Astrocyte (in vitro differentiated cells and primary cell): ENCODE measurements at places on chromosomes 1 and 21. TPM values are rescaled to one million over a fixed set of nuclear protein-coding genes. Genes with fewer than 3 reads are reported as not detected.

GRCh38 chr1:202213361-202214088, 19.9 kb downstream of the LGR6 start:
- no peak for DNase-seq

DNA sequence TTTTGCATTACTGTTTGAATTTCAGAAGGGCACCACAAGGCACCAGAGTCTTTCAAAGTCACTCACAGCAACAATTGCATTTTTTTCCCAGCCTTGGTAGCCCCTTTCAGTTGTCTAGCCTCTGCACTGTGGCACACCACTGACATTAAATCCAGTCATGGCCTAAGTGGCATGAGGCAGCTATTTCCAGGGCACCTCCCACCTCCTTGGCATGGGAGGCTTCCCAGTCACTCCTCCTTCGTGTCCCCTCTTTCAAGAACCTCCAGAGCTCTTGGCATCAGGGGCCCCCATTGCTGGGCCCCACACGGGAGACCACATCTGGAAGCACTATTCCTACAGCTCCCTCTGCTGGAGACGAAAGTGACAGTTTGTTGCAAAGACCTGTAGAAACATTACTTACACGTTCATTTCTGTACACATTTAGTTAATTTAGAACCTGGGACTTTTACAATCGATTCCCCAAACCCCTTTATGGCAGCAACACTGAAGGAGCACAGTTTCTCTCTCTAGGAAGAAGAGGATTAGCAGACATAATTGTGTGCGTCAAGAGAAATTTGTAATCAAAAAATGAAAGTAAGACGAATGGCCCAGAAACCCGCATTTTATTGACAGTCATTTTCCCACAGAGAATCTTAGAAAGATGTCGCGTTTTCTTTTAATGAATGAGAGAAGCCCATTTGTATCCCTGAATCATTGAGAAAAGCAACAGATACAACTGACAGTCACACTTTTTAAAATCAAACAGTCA, 5.7 kb upstream of the CHD5 start:
- DNase-seq = no peak

Gene CHIA
- total RNA-seq = not detected in 2 replicates

GRCh38 chr1:199174336-199174735, 535.5 kb downstream of the PTPRC start:
- no peak for DNase-seq

Gene GSTM5
- total RNA-seq = not detected in 2 replicates

Gene TFF1
- not detected in 2 replicates for total RNA-seq

DNA sequence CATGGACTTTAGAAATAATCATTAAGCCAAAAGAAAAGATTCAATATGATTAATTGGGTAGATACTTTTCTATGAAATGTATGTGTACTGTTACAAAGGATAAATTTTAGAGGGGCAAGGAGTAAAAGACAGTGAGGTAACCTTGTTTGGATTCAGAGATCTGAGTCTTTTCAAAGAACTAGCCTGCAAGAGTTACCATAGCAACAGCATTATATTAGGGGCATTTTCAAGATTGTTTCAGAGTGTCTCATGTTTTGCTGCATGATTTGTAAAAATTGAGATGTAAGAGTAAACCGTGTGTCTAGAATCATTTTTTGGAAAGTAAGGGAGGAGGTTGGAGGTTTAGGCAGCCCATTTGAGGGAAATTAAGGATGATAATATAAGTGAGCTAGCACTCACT, 70.6 kb upstream of the KIAA1614 start:
- peak; percentile 85 for DNase-seq

DNA sequence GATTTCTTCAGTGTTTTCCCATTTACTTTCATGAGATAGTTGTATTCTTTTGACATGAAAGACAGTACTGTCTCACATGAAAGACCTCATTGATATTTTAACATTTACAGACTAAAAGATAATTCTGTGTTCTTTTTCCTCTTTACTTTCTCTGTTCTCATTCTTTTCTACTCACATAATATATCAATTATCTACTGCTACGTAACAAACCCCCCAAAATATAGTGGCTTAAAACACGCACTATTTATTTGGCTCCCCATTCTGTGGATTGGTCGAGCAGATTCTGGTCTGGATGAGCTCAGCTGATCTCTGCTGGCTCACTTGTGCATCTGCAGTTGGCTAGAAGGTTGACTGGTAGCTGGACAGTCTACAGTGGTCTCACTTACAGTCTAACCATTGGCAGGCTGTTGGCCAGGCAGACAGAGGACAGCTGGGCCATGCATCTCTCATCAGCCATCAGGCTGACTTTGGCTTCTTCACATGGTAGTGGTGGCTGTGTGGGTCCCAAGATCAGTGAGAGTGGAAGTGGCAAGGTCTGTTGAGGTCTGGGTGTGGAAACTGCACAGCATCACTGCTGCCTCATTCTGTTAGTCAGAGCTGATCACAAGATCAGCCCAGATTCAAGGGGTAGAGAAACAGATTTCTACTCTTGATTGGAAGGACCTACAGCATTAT, 63.2 kb downstream of the MPZL1 start:
- no peak for DNase-seq

DNA sequence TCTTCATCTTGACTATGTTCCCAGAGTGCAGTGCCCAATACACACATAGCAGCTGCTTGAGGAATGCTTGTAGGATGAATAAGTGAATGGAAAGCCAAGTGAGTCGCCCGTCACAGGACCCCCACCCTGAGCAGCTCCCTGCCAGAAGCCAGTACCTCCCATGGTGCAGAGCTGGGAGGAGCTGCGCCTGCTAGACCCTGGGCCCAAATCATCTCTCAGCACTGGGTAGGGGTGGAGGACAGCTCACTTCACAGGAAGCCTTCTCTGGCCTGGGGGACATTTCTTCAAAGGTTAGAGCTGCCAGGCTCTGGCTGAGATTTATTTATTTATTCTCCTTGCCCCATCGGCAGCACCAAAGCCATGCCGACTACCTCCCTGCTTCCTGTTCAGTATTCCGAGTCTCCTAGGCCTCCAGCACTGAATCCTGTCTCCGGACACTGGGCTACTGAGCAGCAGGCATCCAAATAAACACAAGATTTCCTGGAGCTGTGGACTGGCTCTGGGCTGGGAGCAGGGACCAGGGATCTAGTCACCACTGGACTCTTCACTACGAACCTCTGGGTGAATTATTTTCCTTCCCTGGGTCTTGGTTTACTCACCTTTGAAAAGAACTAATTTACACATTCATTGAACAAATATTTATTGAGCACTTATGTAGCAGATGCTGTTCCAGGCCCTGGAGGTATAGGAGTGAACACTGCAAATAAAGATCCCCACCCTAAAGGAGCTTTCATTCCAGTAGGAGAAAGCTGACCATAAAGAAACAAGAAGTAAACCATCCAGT, 187.7 kb downstream of the TRABD2B start:
- DNase-seq = no peak

DNA sequence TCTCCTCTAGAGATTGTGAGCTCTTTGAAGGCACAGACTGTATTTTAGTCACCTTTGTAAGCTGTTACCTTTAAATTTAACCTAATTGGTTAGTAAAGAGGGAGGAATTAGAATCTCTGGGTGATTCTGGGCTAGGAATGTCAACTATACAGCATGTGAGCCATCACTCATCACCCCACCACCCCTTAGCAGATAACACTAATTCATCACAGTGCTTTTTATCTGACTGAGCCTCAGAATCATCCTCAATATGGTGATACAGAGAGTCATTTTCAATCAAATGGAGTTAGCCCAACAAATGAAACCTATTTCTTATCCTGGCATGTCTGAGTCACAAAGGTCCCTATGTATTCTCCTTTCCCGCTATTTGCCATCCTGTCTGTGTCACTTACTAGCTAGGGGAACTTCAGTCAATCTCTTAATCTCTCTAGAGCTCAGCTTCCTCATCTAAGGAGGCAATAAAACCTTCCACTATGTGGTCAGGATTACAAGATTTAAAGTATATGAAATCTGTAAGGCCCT, 13.3 kb downstream of the KCNJ10 start:
- DNase-seq = no peak

Gene RCC1
- total RNA-seq = 21.8 and 23.7 TPM in 2 replicates

DNA sequence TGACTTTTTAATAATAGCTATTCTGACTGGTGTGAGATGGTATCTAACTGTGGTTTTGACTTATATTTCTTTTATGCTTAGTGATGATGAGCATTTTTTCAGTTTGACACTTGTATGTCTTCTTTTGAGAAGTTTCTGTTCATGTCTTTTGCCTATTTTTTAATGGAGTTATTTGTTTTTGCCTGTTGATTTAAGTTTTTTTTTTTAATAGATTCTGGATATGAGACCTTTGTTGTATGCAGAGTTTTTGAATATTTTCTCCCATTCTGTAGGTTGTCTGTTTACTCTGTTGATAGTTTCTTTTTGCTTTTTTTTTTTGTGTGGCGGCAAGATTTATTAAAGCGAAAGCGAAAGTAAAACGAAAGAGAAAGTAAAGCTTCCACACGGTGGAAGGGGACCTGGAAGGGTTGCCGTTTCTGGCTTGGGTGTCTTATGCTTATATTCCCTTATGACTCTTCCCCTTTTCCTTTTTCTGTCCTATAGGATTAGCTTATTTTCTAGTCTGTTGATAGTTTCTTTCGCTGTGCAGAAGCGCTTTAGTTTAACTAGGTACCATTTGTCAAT, 67.6 kb downstream of the TBX19 start:
- no peak for DNase-seq

Gene MIER1
- total RNA-seq = 31.5 and 40.2 TPM in 2 replicates

Gene ACTL8
- 1.3 and 2.0 TPM in 2 replicates for total RNA-seq

GRCh38 chr1:201724039-201724765, 104.8 kb upstream of the IPO9 start:
- no peak for DNase-seq

GRCh38 chr1:25123551-25123950, 108.8 kb downstream of the SYF2 start:
- DNase-seq = peak; percentile 14

Gene CELA2B
- not detected in 2 replicates for total RNA-seq

DNA sequence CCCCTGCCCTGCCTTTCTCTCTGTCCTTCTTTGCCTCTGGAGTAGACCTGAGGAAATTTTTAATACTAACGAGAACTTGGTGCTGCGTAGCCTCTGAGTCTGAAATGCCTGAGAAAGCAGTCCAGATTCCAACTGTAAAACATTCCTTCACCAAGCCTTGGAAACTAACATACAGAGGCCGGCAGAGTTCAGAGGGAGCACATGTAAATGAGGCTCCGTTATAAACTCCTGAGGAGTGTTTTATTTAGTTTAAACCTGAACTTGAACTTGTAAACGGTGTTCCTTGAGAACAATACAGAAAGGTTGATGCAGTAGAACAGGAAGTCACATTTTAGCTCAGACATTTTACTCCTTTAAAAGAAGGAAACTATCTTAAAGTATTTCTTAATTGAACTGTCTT, 280.7 kb downstream of the TM2D1 start:
- no peak for DNase-seq

DNA sequence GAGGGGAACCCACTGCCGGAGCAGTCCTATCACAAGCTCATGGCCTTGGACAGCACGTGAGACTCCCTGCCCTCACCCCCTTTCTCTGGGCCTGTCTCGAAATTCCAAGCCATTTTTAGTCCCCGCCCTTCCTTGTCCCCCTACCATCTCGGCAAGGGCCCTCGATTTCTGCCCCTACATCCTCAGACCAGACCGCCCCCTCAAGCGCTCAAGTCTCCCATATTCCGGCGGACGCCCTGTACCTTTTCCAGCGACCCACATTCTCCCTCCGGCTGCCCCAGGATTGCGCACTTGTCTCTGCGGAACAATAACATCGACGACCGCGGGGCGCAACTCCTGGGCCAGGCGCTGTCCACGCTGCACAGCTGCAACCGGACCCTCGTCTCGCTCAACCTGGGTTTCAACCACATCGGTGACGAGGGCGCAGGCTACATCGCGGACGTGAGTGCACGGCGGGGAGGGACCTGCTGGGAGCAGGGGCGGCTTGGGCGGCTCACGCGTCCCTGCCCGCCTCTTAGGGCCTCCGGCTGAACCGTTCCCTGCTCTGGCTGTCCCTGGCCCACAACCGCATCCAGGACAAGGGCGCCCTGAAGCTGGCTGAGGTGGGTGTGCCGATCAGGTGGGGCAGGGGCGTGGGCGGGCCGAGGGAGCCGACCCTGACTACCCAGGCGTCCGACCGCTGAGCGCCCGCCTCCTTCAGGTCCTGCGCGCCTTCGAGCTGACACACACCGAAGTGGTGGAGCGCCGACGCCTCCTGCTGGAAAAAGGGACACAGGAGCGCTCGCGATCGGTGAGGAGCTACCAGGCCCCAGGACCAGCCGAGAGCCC, 7.0 kb downstream of the LRRC71 start:
- DNase-seq = peak; percentile 47
